ENCODE measurements at places on chromosomes 5 and 9. TPM values are rescaled to one million over a fixed set of nuclear protein-coding genes. Genes with fewer than 3 reads are reported as not detected.

Gene C5orf58
- not detected for total RNA-seq

Gene HNRNPK
- total RNA-seq = 473 TPM

Gene FBXW11
- 106 TPM for total RNA-seq

DNA sequence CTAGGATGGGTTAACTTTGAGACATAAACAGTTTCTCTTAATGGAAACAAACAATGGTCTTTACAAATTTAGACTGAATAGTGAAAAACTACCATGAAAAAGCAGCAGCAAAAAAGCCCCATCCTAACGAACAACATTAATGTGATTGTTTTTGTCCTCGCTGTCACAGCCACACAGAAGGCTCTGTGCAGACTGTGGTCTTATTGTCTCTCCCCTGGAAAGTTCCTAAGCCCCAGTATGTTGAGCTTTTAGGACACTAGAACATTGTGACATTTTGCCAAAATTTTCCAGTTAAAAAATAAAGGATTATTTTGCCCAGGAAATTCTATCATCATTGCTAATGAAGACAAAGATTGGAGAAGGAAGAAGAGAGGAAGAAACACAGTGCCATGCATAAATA, 12.6 kb upstream of the SOWAHA start:
- no peaks in the 10 kb centered on the region for H3K36me3 ChIP-seq
- 0 out of 2 replicates have a peak, but pooled peaks cover 4% of the 10 kb centered on the region for H3K27me3 ChIP-seq
- H3K4me1 ChIP-seq = no peaks in the 10 kb centered on the region
- H3K27ac ChIP-seq = no peak overlapping the region
- DNase-seq = no peak
- no peak overlapping the region for H3K4me3 ChIP-seq

DNA sequence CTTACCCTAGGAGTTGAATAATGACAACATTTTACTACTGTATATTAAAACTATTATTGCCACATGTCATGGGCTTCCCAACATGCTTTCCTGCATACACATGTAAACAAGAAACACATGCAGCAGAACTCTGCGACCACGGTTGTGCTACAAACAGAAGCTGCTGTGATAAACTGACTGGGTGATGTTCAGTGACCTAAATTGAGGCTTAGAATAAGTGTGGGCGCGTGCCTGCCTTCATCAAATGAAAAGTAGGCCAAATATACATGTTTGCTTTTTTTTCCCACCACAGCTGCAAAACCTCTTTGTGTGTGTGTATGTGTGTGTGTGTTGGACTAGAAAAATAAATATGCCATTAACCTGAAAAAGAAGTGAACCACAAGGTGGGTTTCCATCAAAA, 1202.1 kb downstream of the PTPRD start:
- no peaks in the 10 kb centered on the region for H3K36me3 ChIP-seq
- DNase-seq = no peak
- H3K27ac ChIP-seq = no peak overlapping the region
- no peaks in the 10 kb centered on the region for H3K27me3 ChIP-seq

DNA sequence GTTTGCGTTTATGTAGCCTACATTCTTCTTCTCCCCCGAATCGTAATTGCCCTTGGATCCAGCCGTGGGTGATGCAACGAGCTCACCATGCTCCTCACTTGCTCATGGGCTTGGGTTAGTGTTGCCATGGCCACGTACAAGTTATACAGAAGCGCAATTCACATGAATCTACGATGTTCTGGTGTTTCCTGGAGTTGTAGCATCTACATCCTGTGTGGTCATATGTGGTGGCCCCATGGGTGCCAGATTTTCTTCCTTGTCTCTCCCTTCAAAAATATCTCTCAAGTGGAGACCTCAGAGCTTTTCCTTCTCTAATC, 115.3 kb downstream of the TLE4 start:
- H3K27me3 ChIP-seq = no peaks in the 10 kb centered on the region
- peak overlapping the region; percentile 41 for H3K27ac ChIP-seq
- peaks cover 44% of the 10 kb centered on the region for H3K4me1 ChIP-seq
- peaks cover 17% of the 10 kb centered on the region for H3K36me3 ChIP-seq
- H3K4me3 ChIP-seq = no peak overlapping the region
- no peak for DNase-seq

- H3K4me1 ChIP-seq = peaks cover 16% of the 10 kb centered on the region
- H3K36me3 ChIP-seq = no peaks in the 10 kb centered on the region
- DNase-seq = no peak
- H3K4me3 ChIP-seq = no peak overlapping the region
- no peak overlapping the region for H3K27ac ChIP-seq
Measured at GRCh38 chr9:113612828-113613227, 149.3 kb downstream of the RGS3 start.

DNA sequence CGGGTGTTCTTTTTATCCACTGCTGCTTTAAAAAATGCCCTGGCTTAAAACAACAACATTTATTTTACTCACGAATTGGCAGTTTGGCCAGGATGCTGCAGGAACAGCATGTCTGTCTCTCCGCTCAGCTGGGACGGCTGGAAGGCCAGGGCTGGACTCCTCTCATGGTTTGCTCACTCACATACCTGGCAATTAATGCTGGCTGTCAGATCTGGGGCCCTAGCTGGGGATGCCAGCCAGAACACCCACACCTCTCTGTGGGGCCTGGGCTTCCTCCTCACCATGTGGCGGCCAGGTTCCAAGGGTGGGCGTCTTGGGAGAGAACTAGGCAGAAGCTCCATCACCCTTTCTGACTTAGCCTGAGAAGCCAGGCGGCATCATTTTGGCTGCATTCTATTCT, 189.1 kb upstream of the IL12B start:
- no peaks in the 10 kb centered on the region for H3K27me3 ChIP-seq
- H3K27ac ChIP-seq = no peak overlapping the region
- H3K4me3 ChIP-seq = no peak overlapping the region
- no peaks in the 10 kb centered on the region for H3K36me3 ChIP-seq
- no peak for DNase-seq
